ENCODE measurements at places on chromosomes 6 and 20. TPM values are rescaled to one million over a fixed set of nuclear protein-coding genes. Genes with fewer than 3 reads are reported as not detected.

DEFB110 gene
- not detected for total RNA-seq

VWA7 gene
- total RNA-seq = 0.67 TPM

SLC24A3 gene
- total RNA-seq = under 0.01 TPM

C6orf132 gene
- 5.9 TPM for total RNA-seq
